ENCODE measurements at places on chromosomes 1 and 21.

- DNase-seq, result no peak
Measured at GRCh38 chr1:90534663-90535295, 182.3 kb downstream of the BARHL2 start.

DNA sequence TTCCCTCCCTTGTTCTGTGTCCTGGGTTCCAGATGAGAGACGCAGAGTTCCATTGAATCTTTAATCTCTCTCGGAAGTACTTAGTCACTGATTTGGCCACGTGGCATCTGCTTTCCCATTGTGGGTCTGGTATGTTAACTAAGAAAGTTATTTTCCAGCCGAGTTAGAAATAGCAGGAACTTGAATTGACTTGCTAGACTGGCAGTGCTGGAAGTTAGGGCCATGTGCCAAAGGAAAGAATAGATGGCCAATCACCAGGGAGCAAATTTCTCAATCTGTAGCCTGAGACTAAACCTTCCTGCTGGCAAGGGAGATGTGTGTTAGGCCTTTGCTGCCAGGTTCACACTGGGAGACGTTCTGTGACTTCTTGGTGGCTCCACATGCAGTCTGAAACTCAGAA, 24.2 kb upstream of the SLFNL1 start:
- no peak for DNase-seq

DNA sequence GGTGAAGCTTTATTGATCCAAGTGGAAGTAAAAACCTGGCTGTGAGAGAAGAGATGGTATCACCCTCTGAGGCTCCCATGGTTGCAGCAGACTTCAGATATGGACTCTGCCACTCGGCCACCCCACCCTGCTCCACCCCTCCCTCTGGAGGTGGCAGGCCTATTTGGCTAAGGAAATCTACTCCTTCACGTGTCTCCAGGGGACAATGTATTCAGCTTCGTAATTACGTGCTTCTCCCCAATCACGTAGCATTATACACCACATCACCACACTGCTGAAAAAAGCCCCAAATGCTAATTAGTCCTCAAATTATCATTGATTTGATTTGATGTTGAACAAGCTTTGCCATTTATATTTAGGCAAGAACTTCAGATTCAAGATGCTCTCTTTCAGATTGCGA, 220.7 kb downstream of the OMA1 start:
- no peak for DNase-seq

DNA sequence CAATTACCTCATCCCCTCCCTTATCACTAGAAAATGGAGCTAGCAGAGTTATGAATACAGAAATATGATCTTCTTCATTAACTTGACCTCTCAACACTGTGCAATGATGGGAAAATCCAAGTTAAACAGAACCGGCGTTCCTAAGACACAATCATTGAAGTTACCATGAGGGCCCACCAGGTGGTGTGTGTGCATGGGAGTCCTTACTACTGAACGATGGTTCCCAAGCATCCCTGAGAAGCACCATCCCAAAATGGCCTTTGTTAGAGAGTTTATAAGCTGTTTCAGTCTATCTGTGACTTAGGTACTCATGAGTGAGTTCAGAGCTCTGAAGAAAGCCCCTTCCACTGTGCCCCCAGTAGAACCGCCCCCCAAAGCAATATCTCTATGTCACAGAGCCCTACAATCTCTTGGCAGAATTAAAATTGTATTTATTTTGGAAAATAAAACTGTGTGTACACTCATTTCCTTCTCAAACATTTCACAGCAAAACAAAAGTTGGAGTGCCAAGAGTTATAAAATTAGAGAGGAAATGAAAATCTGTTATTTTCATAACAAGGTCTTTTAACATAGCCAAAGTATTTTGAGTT, 56.8 kb downstream of the PLD5 start:
- DNase-seq, result no peak

DNA sequence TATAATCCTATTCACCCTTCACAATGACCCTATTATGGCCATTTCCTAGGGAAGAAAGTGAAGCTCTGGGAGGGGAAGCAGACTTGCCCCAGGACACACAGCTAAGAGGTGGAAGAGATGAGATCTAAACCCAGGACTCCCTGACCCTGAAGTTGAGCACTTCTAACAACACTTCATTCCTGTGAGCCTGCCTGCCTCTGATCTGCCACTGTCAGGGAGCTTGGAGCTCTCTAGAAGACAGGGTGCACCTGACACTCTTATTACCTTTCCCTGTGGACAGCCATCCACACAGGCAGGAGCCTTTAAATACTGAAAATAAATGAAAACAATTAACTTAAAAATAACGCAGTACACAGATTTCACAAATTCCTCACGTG, 599 bp downstream of the MKNK1 start:
- DNase-seq, result no peak

DNA sequence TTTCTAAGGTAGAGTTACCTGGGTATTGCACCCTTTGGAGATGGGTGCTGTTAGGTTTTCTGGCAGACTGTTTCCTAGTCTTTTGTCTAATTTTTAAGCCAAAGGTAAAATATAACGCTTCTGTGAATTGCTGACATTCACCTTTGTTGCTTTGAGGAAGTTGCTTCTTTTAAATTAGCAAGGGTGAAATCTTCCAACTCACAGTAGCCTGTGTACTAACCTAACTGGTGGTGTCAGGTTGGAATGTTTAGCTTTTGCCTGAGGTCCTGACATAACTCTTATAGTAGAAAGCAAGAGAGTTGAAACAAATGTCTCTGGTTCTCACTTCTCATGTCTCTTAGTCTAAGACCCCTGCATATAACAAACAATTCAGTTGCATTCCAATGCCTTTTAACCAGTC, 61.1 kb upstream of the LPGAT1 start:
- DNase-seq, result no peak

DNA sequence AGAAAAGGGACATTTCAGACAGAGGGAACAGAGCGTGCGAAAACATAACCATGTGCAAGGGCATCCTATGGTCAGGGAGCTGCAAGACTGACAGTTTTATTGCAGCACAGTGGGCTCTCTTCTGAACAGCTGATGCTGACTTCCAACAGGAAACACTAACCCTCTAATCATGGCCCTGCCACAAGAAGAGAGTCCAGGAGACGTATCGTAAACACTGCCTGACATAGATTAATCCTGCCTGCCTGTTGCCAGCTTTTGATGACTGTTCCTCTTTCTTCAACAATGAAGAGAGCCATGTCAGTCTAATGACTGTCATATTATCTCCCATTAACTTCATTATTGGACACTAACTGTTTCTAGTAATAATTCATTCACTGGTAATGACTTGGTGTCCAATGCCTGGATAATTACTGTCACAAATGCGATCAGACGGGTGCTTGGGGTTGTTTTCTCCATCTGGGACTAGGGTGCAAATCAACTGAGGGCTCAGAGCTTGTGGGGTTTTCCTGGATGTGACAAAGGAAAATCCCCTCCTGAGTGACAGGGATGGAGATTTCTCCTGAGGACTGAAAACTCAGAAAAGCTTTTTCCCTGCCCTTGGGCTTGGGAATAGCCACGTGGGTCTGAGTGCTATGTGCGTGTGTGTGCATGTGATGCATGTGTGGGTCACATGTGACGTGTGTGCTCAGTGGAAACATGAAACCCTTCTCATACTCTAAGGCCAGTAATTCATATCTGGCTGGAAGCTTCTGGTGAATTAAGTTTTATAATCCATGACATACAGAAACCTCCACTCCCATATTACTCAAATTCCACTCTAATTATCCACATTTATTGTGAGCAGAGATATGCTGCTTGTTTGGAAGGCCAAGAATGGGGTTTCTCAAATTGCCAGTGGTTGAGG, 144.0 kb upstream of the PLXNA2 start:
- DNase-seq, result no peak

- no peak for DNase-seq
Measured at GRCh38 chr1:12433323-12434053, 184.5 kb downstream of the DHRS3 start.

DNA sequence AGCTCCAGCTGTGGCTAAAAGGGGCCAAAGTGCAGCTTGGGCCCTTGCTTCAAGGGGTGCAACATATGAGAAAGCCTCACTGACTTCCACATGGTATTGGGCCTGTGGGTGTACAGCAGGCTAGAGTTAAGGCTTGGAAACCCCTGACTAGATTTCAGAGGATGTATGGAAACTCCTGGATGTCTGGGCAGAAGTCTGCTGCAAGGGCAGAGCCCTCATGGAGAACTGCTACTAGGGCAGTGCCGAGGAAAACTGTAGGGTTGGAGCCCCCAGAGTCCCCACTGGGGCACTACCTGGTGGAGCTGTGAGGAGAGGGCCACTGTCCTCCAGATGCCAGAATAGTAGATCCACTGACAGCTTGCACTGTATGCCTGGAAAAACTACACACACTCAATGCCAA, 69.5 kb downstream of the XCL2 start:
- no peak for DNase-seq

DNA sequence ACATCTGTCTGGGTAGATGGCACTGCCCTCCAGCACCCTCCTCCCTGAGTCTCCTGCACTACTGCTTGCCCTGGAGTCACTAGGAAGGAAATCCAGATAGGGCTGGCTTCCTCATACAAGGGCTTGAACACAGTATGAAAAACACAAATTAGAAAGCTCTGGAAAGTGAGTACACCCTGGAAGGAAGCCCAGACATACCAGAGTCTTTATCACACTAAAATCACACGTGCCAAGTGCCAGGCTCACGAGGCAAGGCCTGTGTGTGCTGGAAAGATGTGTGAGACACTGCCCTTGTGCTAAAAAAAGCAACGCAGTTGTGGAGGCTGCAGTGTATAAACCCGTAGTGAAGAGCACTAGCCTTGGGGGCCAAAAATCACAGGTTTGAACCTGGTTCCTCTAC, 28.3 kb upstream of the S100A7 start:
- DNase-seq, result no peak

DNA sequence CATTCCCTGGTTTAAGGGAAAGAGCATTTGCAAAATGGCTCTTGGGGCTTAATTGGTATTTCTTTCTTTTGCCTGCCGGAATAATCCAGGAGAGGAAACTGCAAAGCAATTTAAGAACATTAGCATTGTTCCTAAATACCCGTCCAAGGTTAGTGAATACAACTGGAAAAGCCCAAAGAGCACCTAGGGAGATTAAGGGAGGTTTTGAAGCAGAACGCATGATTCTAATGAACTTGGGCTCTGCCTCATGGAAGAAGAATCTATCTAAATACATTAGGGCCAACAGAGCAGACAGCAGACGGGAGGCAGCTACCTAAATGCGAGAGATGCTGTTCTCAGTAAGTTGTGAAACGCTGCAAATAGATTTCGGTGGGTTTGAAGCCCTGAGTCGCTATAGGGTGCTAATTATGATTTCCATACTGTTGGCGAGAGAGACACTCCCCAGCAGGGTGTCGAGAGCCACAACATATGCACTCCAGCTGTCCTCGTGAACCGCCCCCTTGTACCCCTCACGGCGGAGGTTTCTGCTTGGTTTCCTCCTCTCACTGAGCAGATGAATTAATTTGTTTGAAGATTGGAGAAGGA, 326.7 kb upstream of the CAMK1G start:
- DNase-seq, result no peak

GRCh38 chr1:50976890-50977574, 7.0 kb downstream of the CDKN2C start:
- DNase-seq, result no peak

DNA sequence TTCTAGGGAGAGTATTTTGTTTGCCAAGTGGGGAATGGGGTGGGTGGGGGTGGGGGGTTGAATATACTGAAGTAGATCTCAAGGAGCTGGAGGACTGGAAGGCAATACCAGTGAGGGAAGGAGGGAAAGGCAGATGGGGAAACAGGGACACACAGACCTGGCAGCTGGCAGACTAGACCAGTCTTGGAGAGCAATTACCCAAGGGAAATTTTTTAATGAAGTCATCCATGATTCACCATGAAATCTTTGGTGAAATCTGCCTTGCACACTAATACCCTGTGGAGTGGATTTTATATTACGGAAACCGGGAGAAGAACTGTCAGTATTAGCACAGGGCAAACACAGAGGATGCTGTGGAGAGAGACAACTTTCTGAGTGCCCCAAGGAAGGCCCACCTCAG, 29.7 kb upstream of the MARK1 start:
- no peak for DNase-seq

DNA sequence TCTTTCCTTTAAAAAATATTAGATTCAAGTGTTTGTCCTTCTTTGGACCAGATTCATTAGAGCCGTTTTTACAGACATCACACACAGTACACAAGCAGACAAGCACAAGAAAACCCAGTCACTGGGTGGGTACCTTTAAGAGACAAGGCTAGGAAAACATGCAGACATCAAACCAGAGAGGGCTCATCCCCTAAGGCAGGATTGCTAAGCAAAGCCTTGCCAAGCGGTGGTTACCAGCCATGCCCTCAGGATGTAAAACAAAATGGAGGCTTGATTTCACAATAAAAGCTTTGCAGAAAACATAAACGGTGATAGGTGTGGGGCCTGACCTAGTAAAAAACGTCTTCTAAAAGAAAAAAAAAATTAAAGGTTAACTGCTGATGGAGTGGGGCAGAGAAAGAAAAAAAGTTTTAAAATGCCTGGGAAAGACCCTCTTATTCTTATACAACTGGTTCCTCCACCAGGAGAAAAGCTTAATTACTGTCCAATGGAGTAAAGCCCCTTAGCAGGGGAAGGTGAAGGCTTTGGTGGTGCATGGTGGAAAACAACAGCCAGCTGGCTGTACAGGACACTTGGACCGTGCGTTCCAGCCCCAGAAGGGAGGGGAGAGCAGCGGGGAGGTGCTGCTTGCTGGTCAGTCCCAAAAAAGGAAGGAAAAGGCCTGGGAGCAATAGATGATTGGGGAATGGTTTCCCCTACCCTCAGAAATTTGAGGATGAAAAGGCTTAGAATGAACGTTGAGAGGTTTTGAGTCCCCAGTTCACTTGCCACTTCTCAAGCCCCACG, 30.4 kb upstream of the FMO1 start:
- DNase-seq, result no peak

GRCh38 chr1:161127649-161128048, 4.8 kb downstream of the DEDD start:
- DNase-seq, result no peak

Data from activated T-helper 1 cell treated with anti-CD3 and anti-CD28 coated beads, Interleukin-2, amount 50 U/mL, for 16 hours (primary cell).